CD4-positive, CD25-positive, alpha-beta regulatory T cell (primary cell): ENCODE measurements at places on chromosomes 5 and 9. TPM values are rescaled to one million over a fixed set of nuclear protein-coding genes. Genes with fewer than 3 reads are reported as not detected.

TXNDC8 gene
- not detected for polyA plus RNA-seq

HNRNPA0 gene
- polyA plus RNA-seq, result 14.0 TPM

FBLL1 gene
- polyA plus RNA-seq, result not detected

AGXT2 gene
- polyA plus RNA-seq, result not detected

TRIM7 gene
- 0.47 TPM for polyA plus RNA-seq

GRXCR2 gene
- not detected for polyA plus RNA-seq

SLC1A1 gene
- polyA plus RNA-seq, result 0.37 TPM

ZNF608 gene
- polyA plus RNA-seq, result not detected
